ENCODE measurements at places on chromosomes 5 and 9.

DNA sequence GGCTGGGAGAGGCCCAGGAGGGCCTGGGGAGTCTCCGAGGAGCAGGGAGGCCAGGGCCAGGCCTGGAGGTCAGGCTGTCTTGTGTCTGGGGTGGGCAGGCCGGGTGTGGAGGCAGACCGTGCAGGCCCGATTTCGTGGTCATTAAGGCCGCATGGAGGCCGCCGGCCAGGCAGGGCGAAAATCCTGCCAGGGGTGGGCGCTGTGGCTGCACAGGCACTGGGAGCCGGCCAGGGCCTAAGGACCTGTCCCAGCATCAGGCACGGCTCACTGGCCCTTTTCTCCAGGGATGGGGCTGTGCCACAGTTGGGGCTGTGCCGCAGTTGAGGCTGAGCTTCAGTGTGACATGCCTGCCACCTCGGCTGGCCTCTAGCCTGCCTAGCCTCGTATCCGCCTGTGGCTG, 35.9 kb downstream of the ASS1 start:
- DNase-seq = no peak

- no peak for DNase-seq
Measured at GRCh38 chr5:59301727-59302126, 591.8 kb downstream of the PDE4D start.

DNA sequence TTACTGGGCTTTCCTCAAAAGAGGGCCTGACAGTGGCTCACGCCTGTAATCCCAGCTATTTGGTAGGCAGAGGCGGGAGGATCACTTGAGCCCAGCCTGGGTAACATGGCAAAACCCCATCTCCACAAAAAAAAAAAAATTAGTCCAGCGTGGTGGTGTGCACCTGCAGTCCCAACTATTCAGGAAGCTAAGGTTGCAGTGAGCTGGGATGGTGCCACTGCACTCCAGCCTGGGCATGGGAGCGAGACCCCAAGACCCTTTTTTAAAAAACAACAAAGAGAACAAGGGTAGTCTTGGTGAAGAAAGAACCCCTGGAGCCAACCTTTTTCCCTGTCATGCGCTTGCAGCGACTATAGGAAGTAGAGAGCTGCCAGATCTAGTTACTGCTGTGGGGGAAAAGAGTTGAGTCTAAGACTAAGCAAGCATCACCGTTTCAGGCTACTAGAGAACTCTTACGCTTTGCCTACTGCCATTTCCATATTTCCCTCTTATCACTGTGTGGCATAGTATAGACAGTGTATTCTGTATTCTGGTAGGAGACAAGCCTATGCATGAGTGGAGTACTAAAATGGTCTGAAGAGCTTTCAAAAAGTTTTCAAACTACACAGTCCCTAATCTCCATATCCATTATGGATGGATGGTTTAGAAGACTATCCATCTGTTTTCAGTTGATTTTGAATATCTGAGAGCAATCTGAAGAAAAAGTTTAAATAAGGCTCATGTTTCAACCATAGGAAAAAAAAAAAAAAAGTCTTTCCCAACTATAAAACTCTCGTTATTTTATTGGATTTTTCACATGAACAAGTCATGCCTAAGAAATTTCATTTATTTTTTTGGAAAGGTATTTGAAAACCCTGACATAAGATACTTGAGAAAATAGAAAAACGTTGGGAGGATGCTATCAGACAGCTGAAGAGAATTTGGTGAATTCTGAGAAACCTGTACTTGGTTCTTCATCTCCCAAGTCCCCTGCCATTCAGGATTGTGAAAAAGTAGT, 2.6 kb downstream of the C9orf40 start:
- no peak for DNase-seq

GRCh38 chr9:129962889-129963703, 79.9 kb downstream of the FNBP1 start:
- DNase-seq = peak; percentile 40

DNA sequence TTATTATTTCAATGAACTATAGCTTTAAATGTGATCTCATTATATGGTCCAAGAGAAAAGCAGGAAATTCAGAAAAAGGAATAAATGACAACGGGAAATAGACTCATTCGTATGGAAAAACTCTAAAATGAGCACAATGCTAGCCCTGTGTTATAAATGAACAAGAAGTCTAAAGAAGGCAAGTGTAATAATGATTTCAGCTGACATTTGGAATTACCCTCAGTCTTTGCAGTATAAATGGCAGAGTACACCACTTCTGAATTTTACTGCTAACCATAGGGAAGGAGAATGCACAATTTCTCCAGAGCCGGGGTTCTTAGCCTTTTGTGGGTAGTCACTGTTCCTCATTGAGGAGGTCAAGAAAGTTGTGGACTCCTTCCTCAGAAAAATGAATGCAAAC, 93.1 kb downstream of the ANKRD55 start:
- DNase-seq = no peak

DNA sequence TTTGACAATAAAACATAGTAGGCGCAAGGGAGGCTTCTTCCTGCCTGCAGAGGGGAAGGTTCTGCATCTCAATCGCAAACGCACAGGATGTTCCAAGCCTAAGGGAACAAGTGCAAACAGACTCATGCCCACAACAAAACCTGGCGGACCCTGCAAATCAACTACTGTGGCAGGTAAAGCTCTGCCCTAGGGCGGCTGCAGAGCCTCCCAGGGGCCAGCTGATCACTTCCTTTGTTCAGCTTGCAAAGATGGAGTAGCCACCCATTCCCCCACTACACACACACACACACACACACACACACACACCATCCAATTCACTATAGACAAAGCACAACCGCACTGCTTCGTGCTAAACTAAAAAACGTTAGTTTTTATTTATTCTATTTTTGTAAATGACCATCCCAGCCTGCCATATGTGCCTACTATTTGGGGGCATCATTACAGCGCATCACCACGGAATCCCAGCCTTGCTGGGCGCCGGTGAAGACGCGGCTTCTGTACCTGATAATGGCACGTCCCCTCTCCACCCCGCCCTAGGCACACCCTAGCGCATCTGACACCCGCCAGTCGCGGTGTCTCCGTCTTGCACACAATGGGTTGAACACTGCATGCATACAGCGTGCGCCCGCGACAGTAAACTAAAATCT, 57.6 kb downstream of the DPYSL3 start:
- DNase-seq = no peak

GRCh38 chr9:123434619-123435240, 78.7 kb downstream of the CRB2 start:
- no peak for DNase-seq

DNA sequence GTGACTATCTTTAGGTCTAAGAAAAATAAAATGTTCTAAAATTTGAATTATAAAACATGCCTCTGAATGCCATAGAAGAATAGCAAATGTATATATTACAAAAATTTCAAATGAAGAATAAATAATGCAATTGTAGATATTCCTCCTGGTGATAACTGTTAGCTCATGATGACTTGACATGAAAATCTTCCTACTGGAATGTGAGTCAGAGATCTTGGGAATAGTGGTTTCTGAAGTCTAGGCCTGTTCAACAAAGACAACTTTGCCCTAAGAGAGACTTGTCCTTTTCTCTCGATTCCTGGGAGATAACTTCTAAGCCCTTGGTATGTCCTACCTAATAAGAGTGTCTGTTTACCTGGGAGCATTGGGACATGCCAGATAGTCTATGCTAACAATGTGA, 746.3 kb upstream of the RIOK2 start:
- DNase-seq = no peak

GRCh38 chr9:127569886-127570401, 42.1 kb upstream of the STXBP1 start:
- no peak for DNase-seq

DNA sequence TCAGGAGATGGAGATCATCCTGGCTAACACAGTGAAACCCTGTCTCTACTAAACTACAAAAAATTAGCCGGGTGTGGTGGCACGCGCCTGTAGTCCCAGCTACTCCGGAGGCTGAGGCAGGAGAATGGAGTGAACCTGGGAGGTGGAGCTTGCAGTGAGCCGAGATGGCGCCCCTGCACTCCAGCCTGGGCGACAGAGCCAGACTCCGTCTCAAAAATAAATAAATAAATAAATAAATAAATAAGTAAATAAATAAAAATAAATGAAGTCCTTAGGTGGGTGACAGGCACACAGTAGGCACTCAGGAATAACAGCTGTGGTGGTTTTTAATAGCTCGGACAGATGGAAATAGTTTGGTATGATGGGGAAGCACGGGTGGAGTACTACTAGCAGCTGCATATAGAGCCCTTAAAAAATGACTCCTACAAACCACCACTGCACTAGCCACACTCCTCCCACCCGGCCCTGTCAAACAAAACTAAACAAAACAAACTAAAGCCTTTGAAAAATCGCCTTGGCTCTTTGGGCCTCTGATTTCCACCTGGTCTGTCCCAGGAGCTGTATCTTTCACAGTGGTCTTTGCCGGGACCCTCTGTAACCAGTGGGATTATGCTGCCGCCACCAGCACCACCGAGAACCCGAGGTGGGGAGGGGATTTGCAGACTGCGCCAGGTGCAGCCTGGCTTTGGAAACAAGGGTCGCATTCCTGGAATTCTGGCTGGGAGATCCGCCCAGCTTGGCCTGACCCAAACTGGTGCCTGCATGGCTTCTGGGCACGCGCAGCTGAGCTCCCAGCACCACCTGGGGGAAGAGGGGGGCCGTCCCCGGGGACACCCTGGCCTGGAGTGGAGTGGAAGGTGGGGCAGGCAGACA, 5.1 kb upstream of the WDR5 start:
- DNase-seq = no peak

DNA sequence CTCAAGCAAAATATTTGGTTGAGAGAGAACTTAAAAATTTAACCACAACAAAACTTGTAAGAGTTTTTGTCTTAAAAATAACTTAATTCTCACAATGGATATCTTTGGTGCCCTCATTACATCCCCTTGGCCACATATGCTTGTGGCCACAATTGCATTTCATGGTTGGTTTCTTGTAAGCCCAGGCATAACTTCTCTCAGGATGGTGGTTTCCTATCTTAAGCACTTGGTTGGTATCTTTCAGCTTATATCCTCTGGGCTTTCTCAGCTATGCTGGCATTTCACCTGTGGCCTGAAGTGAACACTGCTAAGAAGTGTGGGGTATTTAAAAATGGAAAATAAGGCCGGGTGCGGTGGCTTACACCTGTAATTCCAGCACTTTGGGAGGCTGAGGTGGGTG, 212.4 kb upstream of the MEF2C start:
- DNase-seq = no peak

- DNase-seq = no peak
Measured at GRCh38 chr5:156019571-156020180, 307.3 kb upstream of the SGCD start.

DNA sequence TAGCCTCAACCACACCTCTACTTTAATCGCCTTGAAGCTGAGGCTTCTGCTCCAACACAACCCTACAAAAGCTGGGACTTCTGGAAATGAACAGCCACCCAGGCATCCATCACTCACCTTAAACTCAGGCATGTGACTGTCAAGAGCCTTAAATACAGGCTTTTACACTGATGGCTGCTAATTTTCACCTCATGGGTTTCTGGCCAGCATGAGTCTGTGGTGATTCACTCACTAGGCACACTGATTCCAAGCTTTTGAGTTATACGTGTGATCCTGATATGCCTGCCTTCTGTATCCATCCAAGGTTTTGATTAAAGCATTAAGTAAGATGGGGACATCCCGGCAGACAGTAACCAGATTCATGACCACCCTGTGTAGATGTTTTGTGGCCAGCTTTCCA, 8.9 kb downstream of the NSUN2 start:
- DNase-seq = no peak

- no peak for DNase-seq
Measured at GRCh38 chr5:7391814-7392692, 3.9 kb upstream of the ADCY2 start.

DNA sequence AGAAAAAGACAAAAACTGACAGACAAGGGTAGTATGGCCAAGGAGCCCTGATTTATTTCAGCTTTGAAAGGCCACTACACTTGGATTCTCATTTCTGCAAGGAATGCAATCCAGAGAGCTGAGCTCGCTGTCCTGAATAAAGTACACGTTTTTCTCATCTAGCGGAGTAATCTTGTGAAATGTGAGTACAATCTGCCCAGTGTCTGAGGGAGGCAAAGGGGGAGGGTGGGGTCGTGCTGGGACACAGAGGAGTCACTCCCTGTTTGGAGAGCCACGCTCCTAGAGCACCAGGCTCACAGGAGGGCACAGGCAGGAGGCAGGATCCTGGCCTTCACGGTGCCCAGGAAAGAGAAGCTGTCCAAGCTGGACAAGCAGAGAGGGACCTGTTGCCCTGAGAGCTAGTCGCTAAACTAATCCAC, 51.0 kb upstream of the IFNK start:
- no peak for DNase-seq

GRCh38 chr5:140014751-140015150, 28.3 kb downstream of the NRG2 start:
- no peak for DNase-seq

GRCh38 chr9:104866191-104866590, 61.8 kb downstream of the ABCA1 start:
- no peak for DNase-seq

DNA sequence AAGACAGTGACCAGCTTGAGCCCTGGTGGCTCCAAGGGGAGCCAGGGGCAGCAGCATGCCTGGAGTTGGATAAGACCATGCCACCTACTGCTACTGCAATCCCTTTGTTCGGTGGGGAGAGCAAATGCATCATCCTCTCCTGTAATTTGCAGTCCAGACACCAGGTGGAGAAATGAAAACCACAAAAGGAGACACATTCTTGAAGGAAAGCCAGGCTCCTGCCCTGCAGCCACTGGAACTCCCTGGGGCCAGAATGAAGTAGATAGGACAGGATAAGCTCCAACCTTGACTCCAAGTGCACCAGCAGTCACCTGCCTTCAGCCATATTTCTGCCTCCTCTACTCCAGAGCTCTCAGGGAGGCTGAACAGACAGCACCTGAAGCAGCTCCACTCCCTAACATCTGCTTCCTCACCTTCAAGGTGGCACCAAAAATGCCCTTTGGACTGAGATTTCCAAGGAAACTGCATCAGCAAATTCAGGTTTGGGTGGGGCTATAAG, 65.1 kb upstream of the IQGAP2 start:
- DNase-seq = no peak

- no peak for DNase-seq
Measured at GRCh38 chr9:73805853-73806458, 654.3 kb downstream of the ANXA1 start.

GRCh38 chr5:171050916-171051315, 189.1 kb downstream of the RANBP17 start:
- DNase-seq = no peak

- no peak for DNase-seq
Measured at GRCh38 chr9:72551306-72551705, 29.9 kb downstream of the TMC1 start.

GRCh38 chr9:88803546-88804253, 187.6 kb upstream of the S1PR3 start:
- no peak for DNase-seq

GRCh38 chr9:72681283-72681630, 159.8 kb downstream of the TMC1 start:
- DNase-seq = no peak
